CD4-positive, alpha-beta T cell treated with Interleukin-12 subunit alpha and Interleukin-12 subunit beta, for 1 hour (primary cell): ENCODE measurements at places on chromosomes 16 and 17.
A peak's percentile ranks its signal among the peaks of the same experiment; 100 is the strongest.

GRCh38 chr17:6704470-6705052 is 8.6 kb downstream of the SLC13A5 start:
- no peak for DNase-seq

DNA sequence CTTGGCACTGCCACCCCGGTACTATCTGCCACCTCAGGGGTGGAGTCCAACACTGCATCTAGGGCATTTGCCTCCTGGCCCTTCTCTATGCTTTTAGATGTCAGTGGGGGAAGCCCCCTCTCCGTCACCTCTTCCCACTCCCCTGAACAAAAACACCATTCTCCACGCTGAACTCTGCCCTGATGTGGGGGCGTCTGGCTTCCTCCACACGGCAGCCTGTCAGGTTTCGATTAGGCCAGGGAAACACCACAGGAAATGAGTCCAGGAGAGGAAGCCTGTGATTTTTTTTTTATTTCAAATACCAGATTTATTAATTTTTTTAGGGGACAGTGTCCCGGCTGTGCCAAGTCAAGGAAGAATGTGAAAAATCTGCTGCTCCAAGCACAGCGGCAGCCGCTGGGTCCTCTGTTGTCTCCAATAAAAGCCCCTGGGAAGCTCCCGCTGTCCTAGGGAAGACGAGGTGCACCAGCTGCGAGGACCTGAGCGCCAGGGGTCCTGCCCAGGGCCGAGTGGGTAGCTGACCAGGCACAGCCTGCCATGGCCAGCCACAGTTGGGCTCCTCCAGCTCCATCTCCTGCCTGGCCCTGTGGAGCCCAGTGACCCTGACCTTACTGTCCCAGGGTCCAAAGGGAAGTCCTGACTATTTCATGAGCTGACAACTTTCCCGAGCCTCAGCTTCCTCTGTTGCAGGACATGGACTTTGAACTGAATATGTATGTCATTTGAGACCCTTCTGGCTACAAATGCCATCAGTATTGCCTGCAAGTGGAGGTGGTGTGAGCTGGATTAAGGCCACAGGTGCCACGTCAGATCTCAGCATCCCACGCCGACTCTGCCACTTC is 336.7 kb downstream of the FOXL1 start:
- DNase-seq = no peak

DNA sequence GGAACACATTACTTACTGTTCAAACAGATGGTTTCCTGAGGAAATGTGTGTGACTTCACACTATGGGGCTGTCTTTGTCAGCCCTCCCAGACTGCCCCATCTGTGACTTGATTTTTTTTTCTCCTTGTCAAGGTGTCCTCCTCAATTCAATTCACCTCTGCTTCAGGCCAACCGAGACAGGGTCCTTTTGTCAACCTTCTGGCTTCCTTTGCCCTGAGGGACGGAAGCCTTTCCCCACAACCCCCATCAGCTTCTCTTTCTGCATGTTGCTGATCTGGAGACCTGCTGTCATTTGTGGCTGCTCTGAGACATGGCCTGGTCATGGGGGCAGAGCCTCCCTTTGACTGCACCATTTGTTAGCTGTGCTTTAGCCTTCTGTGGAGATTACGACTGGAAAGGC is 21.3 kb upstream of the RGS9 start:
- no peak for DNase-seq

- no peak for DNase-seq
Measured at GRCh38 chr17:44308865-44309264, 464 bp downstream of the RUNDC3A start.

GRCh38 chr17:47427985-47428384 is 102.9 kb upstream of the NPEPPS start:
- no peak for DNase-seq

DNA sequence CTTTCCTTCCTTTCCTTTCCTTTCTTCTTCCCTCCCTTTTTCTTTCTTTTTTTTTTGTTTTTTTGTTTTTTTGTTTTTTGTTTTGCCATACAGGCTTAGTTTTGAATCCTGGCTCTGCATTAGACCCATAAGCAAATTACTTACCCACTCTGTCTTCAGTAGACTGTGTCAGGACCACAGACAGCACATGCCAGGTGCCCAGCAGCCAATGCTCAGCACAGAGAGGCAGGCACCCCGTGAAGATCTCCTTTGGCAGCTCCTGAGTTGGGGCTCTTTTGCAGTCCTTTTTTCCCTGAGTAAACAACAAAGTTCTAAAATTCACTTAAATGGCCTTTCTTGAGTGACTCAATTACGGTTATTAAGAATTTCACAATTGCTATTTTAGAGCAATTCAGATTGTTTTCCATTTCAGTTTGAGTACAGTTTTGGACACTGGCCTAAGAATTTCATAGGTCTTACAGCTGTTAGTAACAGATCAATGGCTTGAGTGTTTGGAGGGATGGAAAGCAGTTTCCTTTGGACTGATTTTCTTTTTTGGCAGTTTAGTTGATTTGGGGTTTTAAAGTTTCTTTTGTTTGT is 26.2 kb upstream of the SLC5A11 start:
- DNase-seq = no peak

DNA sequence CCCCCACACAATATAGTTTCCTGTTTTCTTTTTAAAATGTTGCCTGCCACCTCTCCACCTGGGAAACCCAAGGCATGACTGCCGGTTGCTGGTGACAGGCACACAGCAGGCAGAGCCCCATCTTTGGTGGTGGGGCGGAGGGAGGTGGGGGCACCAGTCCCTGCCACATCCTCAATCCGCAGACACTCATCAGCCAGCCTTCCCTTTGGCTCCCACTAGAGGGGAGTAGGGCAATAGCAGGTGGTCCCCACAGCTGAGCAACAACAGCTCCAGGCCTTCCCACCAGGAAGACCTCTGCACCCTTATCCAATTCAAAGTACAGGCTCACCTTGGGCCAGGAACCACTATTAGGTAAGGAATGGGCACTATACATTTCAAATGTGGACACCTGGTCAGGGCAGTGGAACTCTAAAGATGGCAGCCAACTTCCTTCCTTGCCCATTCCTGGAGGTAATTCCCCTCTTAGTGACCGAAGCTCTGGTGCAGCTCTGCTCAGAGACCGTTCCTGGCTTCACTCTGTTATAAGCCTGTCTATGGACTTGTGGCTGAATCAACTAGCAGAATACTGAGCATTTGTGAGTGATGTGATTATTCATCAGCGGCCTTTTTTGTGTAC is 13.9 kb downstream of the RECQL5 start:
- peak; percentile 30 for DNase-seq

- DNase-seq = no peak
Measured at GRCh38 chr17:79866791-79867518, 27.7 kb upstream of the CBX4 start.

DNA sequence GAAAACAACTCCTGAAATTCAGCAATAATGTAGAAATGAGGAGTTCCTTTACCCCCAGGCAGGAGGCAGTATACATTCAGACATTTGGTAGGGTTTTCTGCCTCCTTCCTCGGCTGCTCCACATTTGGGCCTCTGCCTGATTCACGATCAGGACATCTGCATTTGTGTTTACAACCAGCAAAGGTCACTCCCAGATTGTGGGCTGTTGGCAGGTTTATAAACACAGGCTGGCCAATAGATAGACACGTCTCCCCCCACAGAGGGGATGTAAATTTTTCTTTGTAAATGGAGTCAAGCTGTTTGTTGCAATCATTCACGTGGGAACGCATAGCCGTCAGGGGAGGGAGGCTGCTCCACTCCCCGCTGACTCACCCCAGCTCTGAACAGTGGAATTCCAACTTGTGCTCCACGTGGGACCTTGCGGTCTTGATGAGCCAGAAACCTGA is 252.1 kb upstream of the N4BP1 start:
- no peak for DNase-seq

DNA sequence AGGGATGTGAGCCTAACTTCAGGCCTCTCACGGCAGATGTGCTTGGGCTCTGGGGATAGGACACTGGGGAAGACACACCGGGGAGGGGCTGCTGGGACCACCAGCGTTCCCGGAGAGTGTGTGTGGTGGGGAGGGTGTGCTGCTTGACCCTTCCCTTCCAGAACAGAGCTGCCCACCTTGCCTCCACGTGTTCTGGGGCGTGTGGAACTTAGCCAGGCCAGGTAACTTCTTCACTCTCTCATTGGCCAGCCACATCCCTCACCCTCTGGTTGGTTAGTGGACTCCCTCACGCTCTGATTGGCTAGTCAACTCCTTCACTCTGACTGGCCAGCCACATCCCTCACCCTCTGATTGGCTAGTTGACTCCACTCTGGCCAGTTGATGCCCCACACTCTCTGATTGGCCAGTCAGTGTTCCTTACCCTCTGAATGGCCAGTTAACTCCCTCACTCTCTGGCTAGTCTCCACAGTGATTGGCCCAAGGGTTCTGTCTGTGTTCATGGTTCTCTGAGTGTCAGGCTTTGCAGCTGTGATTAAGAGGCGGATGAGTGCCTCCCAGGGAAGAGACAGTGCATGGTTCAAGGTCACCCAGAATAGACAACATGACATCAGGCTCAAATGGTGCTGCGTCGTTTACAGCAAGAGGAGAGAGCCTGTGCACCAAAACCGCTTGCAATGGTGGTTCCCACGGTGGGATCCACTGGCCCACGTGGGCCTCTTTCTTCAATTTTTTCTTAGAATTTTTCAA is 10.0 kb downstream of the TMEM235 start:
- DNase-seq = no peak

DNA sequence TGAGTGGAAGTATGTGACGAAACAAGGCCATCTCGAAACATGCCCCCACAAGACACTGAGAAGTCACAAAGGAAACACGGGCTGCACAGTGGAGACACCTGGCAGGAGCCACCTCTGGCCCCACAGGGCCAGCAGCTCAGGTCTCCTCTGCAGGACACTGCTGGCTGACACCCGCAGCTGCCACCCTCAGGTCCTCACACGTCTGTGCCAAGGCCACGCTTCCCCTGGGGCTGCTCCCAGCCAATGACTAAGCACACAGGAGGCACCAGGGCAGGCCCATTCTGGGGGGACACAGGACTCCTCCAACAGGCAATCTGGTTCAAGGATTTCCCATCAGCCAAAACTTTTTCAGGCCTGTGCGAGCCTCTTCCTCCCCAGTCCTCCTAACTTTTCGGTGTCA is 36.4 kb downstream of the MBTPS1 start:
- no peak for DNase-seq

DNA sequence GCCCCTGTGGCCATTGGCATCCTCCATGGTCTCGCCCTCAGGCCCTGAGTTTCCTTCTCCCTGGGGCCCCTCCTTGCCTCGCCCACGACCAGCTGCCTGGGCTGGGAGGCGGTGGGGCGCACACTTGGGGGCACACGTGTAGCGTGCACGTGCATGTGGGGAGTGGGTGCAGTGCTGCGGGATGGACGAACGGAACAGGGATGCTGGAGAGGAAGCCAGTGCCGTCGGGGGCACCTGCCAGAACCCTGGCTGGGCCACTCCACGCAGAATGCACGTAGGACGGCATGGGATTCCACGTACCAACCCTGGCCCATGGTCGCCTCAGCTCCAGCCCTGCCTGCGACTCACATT is 80.4 kb downstream of the KLHDC4 start:
- no peak for DNase-seq

- DNase-seq = peak; percentile 21
Measured at GRCh38 chr16:2223942-2224486, 623 bp downstream of the E4F1 start.

GRCh38 chr17:76567634-76568432 is 17.8 kb downstream of the ST6GALNAC2 start:
- no peak for DNase-seq

GRCh38 chr16:4203748-4204147 is 38.1 kb downstream of the SRL start:
- no peak for DNase-seq

GRCh38 chr17:64608571-64608981 is 53.5 kb downstream of the SMURF2 start:
- DNase-seq = no peak

GRCh38 chr16:13633391-13633861 is 286.5 kb upstream of the ERCC4 start:
- DNase-seq = no peak

GRCh38 chr16:19655242-19655777 is 62.7 kb downstream of the KNOP1 start:
- no peak for DNase-seq

GRCh38 chr16:3576211-3576610 is 992 bp downstream of the NLRC3 start:
- peak; percentile 22 for DNase-seq

DNA sequence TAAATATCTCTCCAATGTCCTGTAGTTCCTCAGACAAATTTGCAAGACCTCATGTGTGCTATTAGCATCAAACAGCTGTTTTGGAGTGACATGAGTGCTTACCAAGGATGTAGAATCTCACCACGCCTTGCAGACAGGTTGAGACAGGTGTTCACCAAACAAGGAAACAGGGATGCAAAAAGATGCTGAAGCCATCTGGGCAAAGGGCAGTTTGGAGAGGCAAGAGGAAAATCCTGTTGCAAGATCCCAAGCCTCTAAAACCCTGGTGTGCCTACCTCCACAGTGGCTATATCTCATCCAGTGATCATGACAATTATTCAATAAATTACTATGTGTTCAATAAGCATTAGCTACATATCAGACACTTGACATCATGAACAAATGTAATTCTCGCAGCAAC is 373.7 kb downstream of the SOX9 start:
- no peak for DNase-seq

GRCh38 chr17:75009139-75009724 is 3.2 kb upstream of the MRPL58 start:
- DNase-seq = no peak

DNA sequence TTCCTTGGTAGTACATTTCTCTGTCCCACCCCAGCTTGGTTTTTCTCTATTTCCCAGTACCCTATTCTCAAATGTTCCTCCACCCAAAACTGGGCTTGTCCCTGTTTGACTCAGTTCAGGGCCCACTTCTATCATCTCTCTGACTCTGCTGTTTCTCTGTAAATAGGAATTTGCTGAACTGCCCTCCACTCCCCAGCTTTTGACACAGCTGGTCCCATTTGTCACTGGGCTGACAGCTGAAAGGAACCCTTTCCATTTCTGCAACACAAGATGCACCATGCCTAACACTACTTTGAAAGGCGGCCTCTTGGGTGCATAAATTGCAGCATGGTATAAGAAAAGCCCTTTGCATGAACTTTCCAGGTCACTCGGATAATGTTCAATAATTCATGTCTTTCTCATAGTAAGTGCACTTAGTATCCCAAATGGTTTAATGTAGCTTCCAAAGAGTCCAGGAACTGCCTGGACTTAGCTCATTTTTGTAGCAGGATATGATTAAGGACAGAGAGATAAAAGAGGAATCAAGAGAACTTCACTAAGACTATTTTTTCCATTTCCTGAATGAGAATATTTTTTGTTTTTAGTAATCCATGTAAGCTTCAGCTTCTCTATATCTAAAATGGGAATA is 256.7 kb downstream of the CDH11 start:
- no peak for DNase-seq
